ENCODE measurements at places on chromosomes 5 and 9. TPM values are rescaled to one million over a fixed set of nuclear protein-coding genes. Genes with fewer than 3 reads are reported as not detected.

The ABCA2 gene
- 55.5 TPM for total RNA-seq

The IRX1 gene
- total RNA-seq = not detected

The HAPLN1 gene
- total RNA-seq = not detected

The PCDHGA3 gene
- total RNA-seq = not detected

The OR1L8 gene
- not detected for total RNA-seq

The CSF1R gene
- 0.25 TPM for total RNA-seq

The TGFBR1 gene
- total RNA-seq = 57.4 TPM

The TMEM215 gene
- not detected for total RNA-seq

The SLC45A2 gene
- not detected for total RNA-seq

The IL5 gene
- 2.6 TPM for total RNA-seq

The POU5F2 gene
- 0.71 TPM for total RNA-seq

The WDR70 gene
- 25.7 TPM for total RNA-seq

The DIPK1B gene
- 0.15 TPM for total RNA-seq

The NTRK2 gene
- total RNA-seq = 2.3 TPM

The AFAP1L1 gene
- not detected for total RNA-seq

The NIPAL4 gene
- 0.10 TPM for total RNA-seq

The C9orf50 gene
- not detected for total RNA-seq

The ADAMTS16 gene
- not detected for total RNA-seq

The CEL gene
- total RNA-seq = 1.1 TPM

The PCDHGC4 gene
- not detected for total RNA-seq

The TAF11L7 gene
- not detected for total RNA-seq

The KCNN2 gene
- total RNA-seq = not detected
